ENCODE measurements at places on chromosomes 13 and 19. TPM values are rescaled to one million over a fixed set of nuclear protein-coding genes. Genes with fewer than 3 reads are reported as not detected.

The NDUFB7 gene
- 925 TPM for total RNA-seq

The ADM5 gene
- total RNA-seq: 11.6 TPM

The ADGRE3 gene
- total RNA-seq: not detected

The MYPOP gene
- total RNA-seq: 3.5 TPM

The ZNF560 gene
- 3.7 TPM for total RNA-seq

The KLK14 gene
- total RNA-seq: 0.85 TPM

The TNFSF9 gene
- total RNA-seq: 12.5 TPM

The ZNF14 gene
- total RNA-seq: 3.2 TPM

The NCCRP1 gene
- not detected for total RNA-seq

The CA11 gene
- total RNA-seq: 2.6 TPM

The DIRAS1 gene
- 0.72 TPM for total RNA-seq

The SRRM5 gene
- total RNA-seq: 0.30 TPM

The ZNF880 gene
- total RNA-seq: 12.2 TPM

The SLC5A5 gene
- total RNA-seq: not detected

The ZNF793 gene
- total RNA-seq: 1.7 TPM

The COG3 gene
- 65.5 TPM for total RNA-seq

The TMEM272 gene
- total RNA-seq: not detected

The ZNF549 gene
- total RNA-seq: 2.3 TPM

The PSG7 gene
- not detected for total RNA-seq

The CNN1 gene
- total RNA-seq: not detected

The TEKTIP1 gene
- not detected for total RNA-seq
